Vein endothelial cell (primary cell): ENCODE measurements at places on chromosomes 6 and 20. TPM values are rescaled to one million over a fixed set of nuclear protein-coding genes. Genes with fewer than 3 reads are reported as not detected.

Gene KCNK17
- total RNA-seq: not detected in 2 replicates

Gene COL11A2
- total RNA-seq: 0.19 and 0.33 TPM in 2 replicates

Gene CEP162
- 6.5 and 8.0 TPM in 2 replicates for total RNA-seq

Gene TNNC2
- 0.33 TPM in 1 of 2 replicates, not detected in the other for total RNA-seq

Gene COL20A1
- total RNA-seq: not detected in 2 replicates

Gene PHACTR1
- total RNA-seq: 13.1 and 13.4 TPM in 2 replicates

Gene EPPIN
- not detected in 2 replicates for total RNA-seq

Gene C6orf58
- total RNA-seq: 0.38 and 0.65 TPM in 2 replicates

Gene LGSN
- total RNA-seq: not detected in 2 replicates

Gene SLC26A8
- 0.38 TPM in 1 of 2 replicates, not detected in the other for total RNA-seq

Gene UQCC2
- 14.4 and 14.6 TPM in 2 replicates for total RNA-seq

Gene PLEKHG1
- 30.7 and 81.2 TPM in 2 replicates for total RNA-seq

Gene TUBB1
- not detected in 2 replicates for total RNA-seq

Gene CAGE1
- under 0.01 TPM in 1 of 2 replicates, not detected in the other for total RNA-seq

Gene DTD1
- total RNA-seq: 63.7 and 70.6 TPM in 2 replicates

Gene CASS4
- under 0.01 TPM in 2 replicates for total RNA-seq

Gene ABHD16B
- total RNA-seq: not detected in 2 replicates

Gene NR2E1
- total RNA-seq: not detected in 2 replicates

Gene CENPW
- total RNA-seq: 10.1 and 12.2 TPM in 2 replicates

Gene SLC2A10
- total RNA-seq: 7.5 and 8.8 TPM in 2 replicates

Gene OR2H2
- total RNA-seq: not detected in 2 replicates

Gene DIDO1
- 54.9 and 55.2 TPM in 2 replicates for total RNA-seq
